Caudate nucleus (tissue), 63 donors: ENCODE measurements at places on chromosomes 1 and 21.

- peak; percentile 50 for DNase-seq
Observed at GRCh38 chr1:40951943-40952743, 27.4 kb upstream of the CTPS1 start.

DNA sequence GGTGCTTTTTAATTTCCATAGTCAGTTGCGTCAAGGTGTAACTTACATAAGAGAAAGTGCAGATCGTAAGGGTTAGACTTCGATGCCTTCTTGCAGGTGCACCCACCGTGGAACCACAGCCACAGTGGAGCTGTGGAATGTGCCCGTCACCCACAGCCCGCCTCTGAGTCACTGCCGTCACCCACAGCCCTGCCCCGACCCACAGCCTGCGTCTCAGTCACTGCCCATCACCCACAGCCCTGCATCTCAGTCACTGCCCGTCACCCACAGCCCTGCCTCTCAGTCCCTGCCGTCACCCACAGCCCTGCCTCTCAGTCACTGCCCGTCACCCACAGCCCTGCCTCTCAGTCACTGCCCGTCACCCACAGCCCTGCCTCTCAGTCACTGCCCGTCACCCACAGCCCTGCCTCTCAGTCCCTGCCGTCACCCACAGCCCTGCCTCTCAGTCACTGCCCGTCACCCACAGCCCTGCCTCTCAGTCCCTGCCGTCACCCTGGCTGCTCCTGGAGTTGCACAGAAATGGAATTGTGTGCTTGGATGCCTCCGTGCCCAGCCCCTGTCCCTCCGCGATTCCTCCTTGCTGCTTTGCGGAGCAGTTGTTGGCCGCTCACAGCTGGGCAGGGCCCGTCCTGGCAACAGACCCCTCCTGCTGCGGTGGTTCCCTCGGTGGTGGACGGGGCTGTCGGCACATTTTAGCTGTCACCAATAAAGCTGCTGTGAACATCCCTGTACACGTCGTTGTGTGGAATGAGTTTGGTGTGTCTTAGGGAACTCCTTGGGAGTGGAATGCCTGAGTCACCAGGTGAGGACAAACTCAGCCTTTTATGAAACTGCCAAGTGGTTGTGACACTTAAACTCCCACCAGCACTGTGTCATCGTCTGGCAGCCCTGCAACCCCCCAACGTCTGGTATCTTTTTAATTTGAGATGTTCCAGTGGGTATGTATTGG is 44.9 kb upstream of the COL6A2 start:
- DNase-seq: no peak

DNA sequence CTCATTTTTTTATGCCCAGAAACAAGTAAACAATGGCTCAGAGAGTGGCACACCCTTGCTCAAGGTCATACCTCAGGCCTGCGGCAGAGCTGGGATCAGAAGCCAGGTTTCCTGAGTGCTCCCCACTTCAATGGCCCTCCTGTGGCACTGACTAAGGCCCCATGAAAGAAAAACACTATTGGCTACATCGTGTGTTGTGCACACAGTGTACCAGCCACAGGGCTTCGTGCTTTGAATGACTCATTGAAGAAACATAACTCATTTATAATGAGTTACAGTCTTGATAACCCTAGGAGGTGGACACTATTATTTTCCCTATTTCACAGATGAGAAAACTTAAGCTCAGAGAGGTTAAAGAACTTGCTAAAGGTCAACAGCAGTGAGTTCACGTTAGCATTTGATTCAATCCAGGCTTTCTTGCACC is 91.2 kb downstream of the TRABD2B start:
- DNase-seq: no peak

DNA sequence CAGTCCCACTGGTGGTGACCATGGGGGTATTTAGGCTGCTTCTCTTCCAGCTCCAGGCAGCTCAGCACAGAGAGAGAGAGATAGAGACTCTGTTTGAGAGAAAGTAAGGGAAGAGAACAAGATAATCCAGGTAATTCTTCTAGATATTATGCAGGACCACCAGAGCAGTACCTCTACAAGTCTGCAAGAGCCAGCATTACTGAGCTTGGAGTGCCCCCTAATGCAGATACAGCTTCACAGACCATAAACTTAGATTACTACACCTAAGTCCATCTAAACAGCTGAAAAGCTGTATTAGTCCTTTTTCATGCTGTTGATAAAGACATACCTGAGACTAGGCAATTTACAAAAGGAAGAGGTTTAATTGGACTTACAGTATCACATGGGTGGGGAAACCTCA is 570.3 kb downstream of the LRRIQ3 start:
- no peak for DNase-seq

- no peak for DNase-seq
Observed at GRCh38 chr1:217482356-217483102, 148.4 kb downstream of the GPATCH2 start.

DNA sequence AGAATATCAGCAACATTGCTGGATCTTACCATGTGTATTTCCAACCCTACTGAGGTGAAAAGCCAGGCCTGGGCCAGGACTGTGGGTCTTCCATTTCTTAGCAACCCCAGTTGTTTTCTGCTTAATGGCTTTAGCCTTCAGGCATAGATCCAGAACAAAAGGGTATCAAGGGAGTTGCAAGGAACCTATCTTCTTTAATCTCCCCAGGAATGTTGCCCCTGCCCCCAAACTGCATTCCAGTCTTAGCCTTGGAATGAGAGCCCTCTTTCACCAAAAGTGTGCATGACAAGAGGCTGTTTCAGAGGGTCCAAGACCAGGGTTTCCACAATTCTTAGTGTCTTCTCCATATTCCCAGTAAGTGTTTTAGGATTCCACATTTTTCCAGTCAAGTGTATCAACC is 87.9 kb upstream of the SOX13 start:
- DNase-seq: no peak
